ENCODE measurements at places on chromosomes 1 and 21.

- no peak for DNase-seq
These were observed 42.0 kb downstream of the ACOT7 start for GRCh38 chr1:6351480-6352137.

DNA sequence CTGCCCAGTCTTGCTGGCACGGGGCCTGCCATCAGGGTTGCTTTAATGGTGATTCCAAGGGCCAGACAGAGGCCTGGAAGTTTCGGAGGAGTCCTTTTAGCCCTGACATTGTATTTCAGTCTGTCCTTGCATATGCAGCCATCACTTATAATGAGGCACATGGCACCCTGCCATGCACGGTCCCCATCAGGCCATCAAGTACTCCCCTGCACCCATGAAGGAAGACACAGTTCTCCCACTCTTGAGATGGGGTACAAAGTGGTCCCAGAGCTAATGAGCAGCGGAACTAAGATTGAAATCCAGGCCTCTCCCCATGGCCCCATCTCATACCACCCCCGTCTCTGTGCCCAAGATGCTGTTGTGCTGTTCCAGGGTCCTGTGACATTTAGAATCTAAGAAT lies 596.6 kb downstream of the PTPRU start:
- no peak for DNase-seq

DNA sequence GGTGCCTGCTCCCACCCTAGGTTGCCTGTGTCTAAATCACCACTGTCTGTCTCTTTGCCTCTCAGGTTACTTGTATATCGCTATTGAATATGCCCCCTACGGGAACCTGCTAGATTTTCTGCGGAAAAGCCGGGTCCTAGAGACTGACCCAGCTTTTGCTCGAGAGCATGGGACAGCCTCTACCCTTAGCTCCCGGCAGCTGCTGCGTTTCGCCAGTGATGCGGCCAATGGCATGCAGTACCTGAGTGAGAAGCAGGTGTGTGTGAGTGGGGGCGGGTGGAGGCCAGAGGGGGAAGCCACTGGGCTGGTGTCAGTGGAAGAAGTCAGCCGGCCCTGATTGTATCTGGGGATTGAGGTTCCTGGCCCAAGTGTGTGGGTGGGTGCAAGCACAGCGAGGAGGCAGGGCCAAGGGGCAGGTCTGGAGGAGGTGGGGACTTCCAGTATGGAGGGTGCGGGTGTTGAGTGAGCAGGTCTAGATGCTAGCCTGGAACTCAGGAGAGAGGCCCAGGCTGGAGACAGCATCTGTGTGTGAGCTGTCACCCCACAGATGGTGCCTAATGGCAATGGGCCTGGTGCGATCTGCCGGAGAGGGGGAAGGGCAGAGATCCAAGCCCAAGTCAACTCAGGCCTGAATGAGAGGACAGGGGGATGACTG lies 17.2 kb downstream of the TIE1 start:
- no peak for DNase-seq

DNA sequence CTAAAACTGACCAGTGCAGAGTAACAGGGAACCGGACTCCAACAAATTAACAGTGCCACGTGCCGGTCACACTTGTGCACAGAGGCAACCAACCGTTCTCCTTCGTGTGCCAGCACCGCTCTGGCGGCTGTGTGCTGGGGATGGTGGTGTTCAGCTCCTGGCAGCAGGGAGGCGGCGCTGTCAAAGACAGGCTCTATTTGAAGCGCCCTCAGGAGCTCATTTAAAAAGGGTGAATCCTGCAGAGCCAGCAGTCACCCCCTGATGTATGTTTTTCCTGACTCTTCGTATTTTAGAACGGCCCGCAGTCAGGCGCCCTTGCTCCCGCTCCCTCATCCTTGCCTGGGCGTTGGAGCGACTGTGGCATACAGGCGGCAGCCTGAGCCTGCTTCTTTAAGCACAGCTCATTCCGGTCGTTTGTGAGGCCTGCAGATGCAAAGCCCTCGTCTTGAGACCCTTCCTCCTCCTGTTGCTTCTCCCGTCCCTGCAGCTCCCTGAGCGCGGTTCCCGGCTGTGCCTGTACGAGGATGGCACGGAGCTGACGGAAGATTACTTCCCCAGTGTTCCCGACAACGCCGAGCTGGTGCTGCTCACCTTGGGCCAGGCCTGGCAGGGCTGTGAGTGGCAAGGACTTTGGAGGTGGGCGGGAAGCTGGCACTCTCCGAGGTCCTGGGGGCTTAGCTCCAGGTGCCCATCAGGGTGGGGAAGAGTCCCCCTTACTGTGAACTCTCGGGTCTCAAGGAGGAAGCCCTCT lies 1.1 kb downstream of the DFFB start:
- peak; percentile 29 for DNase-seq

DNA sequence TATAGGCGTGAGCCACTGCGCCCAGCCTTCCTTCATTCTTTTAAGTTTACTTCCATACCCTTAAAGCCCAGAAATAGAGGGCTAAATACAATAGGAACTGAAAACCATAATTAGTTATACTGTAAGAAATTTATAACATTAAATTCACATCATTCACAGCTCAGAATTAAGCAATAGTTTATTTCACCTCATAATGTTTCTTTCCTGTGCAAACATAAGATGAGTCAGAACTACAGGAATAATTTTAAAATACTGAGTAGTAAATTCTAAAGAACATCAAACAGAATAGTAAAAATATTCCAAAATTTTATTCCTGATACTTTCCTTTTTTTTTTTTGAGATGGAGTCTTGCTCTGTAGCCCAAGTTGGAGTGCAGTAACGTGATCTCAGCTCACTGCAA lies 24.1 kb downstream of the POGZ start:
- no peak for DNase-seq

GRCh38 chr21:25175938-25176337 lies 431.3 kb downstream of the MRPL39 start:
- no peak for DNase-seq

DNA sequence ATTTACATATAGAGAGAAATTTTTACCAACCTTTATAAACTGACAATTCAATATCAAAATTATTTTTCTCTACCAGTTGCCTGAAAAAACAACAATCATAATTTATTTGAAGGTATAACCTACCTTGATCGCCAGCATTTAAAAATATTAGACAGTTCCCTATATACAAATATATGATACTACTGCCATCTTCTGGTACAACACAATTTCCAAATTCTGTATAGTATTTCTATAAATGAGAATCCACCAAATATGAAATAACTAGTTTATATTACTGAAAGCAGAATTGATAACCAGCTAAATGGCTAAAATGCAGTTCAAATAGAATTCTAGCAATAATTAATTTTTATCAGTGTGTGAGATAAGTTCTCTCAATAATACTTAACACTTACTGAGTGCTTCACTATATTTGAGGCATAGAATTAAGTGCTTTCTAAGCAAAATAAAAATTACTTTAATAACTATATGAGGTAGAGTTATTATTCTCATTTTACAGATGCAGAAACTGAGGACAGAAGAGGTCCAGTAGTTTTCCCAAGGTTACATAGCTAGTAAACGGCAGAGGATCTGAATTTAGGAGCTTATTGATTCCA lies 75.6 kb downstream of the PIGK start:
- no peak for DNase-seq

- no peak for DNase-seq
These were observed 38.3 kb downstream of the ELAPOR1 start for GRCh38 chr1:109152196-109152595.

DNA sequence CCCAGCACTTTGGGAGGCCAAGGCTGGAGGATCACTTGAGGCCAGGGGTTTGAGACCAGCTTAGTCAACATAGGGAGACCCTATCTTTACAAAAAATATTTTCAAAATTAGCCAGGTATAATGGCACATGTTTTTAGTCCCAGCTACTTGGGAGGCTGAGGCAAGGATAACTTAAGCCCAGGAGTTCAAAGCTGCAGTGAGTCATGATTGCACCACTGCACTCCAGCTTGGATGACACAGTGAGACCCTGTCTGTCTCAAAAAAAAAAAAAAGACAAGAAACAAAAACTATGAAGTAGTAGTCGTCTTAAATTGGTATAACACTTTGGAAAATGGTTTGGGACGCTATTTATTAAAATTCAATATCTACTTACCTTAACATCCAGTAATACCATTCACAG lies 7.7 kb downstream of the AIM2 start:
- no peak for DNase-seq

DNA sequence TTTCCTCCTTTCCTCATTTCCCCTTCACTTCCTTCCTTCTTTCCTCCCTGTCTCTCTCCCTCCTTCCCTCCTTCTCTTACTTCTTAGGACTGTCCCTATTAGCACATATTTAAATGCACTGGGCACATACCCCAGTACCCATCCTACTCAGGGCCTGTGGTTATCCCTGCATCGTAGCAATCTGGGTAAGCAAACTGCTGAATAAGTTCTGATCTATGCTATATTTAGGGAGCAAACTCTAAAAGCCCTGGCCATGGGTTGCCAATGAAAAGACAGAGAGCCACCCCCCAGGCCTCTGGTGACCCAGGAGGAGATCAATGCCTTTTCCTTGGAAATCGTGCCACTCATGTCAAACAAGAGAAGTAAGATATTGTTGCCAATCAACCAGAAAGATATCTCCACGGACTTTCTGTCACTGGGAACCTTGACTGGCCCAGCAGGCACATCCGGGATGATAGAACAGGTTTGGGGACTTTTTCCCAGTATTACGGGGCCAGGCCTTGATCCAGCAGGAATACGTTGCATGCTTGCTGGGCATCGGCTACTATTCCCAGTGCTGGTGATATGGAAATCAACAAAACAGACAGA lies 5.4 kb downstream of the FAM3B start:
- DNase-seq, result no peak

- no peak for DNase-seq
These were observed 102.8 kb upstream of the COL24A1 start for GRCh38 chr1:86259390-86259789.

GRCh38 chr1:110533230-110533629 lies 14.3 kb upstream of the KCNA10 start:
- no peak for DNase-seq

GRCh38 chr1:75129983-75130789 lies 4.0 kb upstream of the LHX8 start:
- DNase-seq, result no peak

DNA sequence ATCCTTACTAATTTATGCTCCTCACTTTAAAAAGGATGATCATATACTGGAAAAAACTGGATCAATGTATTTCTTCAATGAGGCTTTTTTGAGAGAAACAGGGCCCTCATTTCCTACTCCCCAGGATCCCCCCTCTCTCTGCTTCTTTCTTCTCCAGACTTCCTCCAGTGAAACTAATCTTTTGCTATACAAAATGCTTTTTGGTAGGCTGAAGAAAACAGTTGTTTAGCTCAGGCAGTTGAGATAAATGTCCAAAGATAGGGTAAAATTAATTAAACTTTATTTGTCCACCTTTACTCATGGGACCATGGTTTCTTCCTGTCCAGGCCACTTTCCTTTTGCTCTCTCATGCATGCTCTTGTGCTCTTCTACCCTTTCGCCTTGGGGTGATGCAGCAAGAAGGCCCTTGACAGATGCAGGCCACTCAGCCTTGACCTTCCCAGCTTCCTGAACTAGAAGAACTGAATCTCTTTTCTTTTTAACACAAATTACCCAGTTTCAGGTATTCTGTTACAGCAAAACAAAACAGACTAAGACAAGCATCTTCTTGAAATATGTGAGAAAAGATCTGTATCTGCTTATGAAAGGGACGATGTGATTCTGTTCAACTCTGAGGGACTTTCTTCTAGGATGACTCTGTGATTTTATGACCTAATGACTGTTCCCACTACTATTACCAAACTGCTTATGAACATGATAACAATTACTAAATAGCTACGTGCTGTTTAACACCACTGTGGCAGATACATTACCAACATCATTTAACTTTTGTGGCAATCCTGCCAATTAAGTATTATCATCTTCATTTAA lies 63.7 kb downstream of the NVL start:
- no peak for DNase-seq

DNA sequence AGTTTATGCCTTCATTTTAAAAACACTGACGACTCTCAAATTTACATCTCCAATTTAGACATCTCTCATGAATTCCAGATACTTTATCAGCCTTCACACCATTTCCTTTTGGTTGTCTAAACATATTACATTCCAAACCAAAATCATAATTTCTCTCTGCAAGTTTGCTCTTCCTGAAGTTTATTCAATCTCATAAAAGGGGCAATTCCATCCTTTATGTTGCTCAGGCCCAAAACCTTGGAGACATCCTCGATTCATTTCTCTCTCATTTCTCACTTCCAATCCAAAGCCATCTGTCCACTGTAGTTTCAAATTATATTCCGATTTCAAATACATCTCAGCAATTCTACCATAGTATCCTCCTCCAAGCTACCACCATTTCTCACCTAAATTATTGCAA lies 74.0 kb downstream of the FYB2 start:
- DNase-seq, result no peak

- DNase-seq, result no peak
These were observed 58.7 kb downstream of the ACP6 start for GRCh38 chr1:147611586-147611985.

DNA sequence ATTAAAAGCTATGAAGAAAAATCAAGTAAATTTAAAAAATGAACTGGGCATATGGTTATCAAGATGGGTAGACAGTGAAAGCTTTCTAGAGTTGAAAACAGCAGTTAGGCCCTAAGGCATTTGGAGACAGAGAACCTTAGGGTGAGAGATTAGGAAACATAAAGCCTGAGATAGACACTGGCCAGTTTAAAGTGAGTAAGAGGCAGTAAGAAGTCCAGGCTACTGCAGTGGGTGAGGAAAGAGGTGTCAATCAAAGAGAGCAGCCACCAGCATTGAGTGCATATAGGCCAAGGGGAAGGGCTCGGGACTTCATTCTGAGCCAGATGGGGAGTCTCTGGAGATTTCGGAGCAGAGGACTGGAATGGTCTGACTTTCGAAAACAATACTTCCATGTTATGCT lies 1360.5 kb upstream of the ADGRL4 start:
- no peak for DNase-seq

DNA sequence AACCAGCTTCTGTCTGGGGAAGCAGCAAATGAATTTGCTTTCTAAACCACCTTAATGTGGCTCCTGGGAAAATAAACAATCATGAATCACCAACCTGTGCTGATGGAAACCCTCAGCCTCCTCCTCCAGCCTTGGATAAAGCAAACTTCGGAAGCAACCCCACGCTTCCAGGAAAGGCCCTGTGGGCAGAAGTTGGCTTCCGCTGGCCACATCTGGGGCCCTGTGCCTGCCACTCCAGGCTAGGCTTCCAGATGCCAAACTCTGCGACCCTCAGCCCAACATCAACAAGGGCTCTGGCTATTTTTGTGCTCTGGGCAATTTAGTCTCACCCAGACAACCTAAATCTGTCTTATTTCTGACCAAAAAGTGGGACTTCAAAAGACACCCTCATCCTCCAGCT lies 6.2 kb upstream of the OXCT2 start:
- DNase-seq, result no peak

DNA sequence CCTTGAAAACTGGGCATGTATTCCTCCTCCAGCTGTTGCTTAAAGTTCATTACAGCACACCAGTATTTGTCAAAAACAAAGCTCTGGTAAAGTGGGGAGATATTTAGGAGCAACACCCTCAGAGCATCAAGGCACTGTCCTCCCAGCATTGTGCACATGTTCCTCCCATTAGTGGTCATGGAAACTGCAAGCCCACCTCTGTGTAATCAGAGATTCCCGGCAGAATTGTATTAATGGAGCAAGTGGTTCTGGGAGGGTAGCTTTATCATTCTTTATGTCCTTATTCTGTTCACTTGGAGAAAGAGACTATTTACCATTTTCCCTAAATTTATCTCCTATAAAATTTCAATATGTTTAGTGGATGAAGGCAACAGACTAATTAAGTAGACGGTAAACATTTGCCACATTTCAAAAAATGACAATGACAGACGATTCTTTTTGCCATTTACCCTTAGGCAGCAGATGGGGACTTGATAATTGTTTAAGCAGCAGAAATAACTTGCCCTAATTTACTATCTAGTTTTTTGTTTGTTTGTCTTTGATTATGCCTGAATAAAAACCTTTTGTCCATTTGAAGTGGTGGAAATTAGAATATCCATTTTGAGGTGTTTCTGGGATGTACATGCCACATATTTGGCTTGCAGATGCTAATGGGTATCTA lies 289.6 kb upstream of the ST6GALNAC5 start:
- DNase-seq, result no peak
